ENCODE measurements at places on chromosomes 11 and 22. TPM values are rescaled to one million over a fixed set of nuclear protein-coding genes. Genes with fewer than 3 reads are reported as not detected.

TPBGL gene
- 0.09 TPM for total RNA-seq

ART5 gene
- total RNA-seq = not detected

MPZL2 gene
- 5.5 TPM for total RNA-seq

CYB561A3 gene
- total RNA-seq = 53.0 TPM

OR4C45 gene
- not detected for total RNA-seq

MLC1 gene
- total RNA-seq = 0.35 TPM

SCN4B gene
- 0.26 TPM for total RNA-seq

SCUBE2 gene
- total RNA-seq = not detected

DMC1 gene
- 10.9 TPM for total RNA-seq

ADAMTS8 gene
- not detected for total RNA-seq

TXNRD2 gene
- total RNA-seq = 27.6 TPM

TMEM126B gene
- 48.3 TPM for total RNA-seq

NXPE2 gene
- not detected for total RNA-seq

LRRC74B gene
- not detected for total RNA-seq

SCGB1C1 gene
- not detected for total RNA-seq

TRIM34 gene
- total RNA-seq = 4.1 TPM

MS4A6E gene
- not detected for total RNA-seq

CHKB gene
- 76.1 TPM for total RNA-seq

FLRT1 gene
- total RNA-seq = not detected
